ENCODE measurements at places on chromosomes 11 and 22.
A peak's percentile ranks its signal among the peaks of the same experiment; 100 is the strongest.

DNA sequence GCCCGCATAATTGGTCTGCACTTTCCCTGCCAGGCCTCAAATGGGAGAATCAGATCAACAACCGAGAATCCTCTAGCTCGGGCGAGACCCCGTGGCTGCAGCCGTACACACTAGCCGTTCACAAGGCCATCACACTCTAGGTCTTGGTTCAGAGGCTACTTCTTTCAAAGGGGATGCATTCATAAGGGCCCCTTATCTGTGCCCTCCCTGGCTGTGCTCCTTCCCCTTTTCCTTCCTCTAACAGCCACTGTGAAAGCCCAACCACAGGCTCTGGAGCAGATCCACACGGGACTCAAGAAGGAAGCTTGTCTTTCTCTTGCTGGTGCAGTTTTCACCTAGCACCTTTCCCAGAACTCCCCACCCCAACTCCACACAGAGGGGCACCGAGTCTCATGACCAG, 24.5 kb downstream of the SMIM38 start:
- DNase-seq: no peak

GRCh38 chr11:14676068-14676467, 32.5 kb downstream of the PDE3B start:
- DNase-seq: no peak

DNA sequence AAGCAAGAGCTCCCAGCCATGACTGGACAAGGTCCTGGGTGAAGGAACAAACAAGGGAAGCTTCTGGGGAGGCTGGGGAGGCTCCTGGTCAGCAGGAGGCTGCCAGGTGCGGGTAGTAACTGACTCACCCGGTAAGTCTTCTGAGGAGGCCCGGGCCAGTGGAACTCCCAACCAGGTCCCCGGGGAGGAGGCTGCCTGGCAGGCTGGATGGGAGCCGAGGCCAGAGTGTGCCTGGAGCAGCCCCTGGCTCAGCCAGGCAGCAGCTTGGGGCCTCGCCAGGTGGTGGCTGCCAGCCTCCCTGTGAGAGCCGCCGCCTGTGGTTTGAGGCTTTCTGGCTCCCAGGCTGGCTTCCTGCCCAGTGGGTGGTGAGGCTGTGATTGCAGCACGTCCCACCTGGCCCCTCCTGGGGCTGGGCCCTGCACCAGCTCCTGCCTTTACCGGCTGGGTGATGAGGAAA, 46.2 kb downstream of the IGF2 start:
- peak; percentile 46 for DNase-seq

DNA sequence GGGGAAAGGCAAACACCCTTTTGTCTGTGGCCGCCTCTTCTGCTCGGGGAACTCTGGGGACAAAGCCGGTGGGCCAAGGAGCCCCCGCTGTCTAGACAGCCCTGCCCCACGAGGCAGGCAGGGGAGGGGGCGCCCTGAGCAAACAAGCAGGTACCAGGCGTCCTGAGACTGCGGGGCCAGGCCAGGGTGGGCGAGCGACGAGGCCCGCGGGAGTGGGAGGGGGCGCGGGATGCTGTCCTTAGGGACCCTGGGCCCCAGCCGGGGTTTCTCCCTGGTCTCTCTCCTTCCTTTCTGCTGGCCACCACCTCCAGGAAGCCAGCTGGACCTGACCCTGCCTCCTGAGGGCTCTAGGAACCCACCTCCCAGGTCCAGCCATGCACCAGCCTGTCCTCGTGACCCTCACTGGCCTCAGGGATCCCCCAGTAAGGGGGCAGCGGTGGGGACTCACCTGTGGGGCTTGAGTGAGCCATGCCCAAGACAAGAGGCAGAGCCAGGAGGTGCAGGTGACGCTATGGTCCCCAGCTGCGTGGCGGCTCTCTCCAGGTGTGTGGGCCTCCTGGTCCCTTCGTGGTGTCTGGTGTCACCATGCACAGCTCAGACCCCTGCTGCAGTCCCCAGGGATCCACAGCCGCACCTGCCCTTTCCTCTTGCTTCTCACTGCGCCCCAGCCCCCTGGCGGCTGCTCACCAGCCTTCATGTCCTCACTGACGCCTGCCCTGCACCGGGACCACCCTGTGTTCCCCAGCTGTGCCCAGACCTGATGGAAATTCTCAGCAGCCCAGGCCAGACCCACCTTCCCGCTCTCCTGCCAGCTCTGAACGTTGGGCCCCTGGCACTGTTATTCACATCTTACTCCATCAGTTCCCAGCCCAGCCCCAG, 26.5 kb upstream of the MUC5AC start:
- no peak for DNase-seq

- DNase-seq: no peak
Measured at GRCh38 chr11:74367881-74368280, 30.4 kb downstream of the PGM2L1 start.

DNA sequence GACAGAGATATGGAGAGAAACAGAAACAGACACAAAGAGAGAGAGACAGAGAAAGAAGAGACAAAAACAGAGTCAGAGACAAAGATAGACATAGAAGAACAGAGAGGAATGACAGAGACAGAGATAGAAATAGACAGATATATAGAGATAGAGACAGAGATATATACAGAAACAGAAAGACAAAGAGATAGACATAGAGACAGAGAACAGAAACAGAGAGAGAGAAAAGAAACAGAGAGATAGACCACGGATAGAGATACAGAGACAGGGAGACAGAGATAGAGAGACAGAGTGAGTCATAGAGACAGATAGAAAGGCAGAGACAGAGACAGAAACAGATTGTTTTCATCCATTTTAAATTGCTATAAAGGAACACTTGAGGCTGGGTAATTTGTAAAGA, 12.3 kb upstream of the MPEG1 start:
- no peak for DNase-seq

GRCh38 chr11:1041936-1042608, 5.6 kb upstream of the MUC6 start:
- DNase-seq: no peak

GRCh38 chr22:46422896-46423295, 87.4 kb downstream of the TRMU start:
- DNase-seq: no peak

- DNase-seq: no peak
Measured at GRCh38 chr11:69915501-69916250, 96.5 kb upstream of the FGF3 start.

Data from dorsolateral prefrontal cortex (tissue), 122 donors.